ENCODE measurements at places on chromosomes 1 and 21. TPM values are rescaled to one million over a fixed set of nuclear protein-coding genes. Genes with fewer than 3 reads are reported as not detected.

DNA sequence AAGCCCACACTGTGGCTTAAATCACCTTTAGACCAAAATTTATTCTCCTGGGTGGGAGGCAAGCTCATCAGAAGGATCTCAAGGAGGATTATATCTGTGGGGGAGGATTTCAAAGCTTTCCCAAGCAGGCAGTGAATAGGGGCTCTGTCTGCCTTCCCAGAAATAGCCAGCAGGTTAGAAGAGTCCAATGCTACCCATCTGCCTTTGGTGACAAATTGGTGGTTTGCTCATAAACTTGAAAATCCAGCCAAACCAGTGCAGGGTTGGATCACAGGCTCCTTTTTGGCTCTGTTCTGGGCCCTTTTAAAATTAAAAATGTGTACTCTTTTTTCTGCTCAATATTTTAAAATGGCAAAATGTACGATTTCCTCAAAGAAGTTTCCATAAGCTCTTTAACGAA is 118.9 kb upstream of the ZC3H11B start:
- DNase-seq = no peak

- no peak for DNase-seq
Observed at GRCh38 chr1:65630855-65631254, 161.8 kb upstream of the PDE4B start.

DNA sequence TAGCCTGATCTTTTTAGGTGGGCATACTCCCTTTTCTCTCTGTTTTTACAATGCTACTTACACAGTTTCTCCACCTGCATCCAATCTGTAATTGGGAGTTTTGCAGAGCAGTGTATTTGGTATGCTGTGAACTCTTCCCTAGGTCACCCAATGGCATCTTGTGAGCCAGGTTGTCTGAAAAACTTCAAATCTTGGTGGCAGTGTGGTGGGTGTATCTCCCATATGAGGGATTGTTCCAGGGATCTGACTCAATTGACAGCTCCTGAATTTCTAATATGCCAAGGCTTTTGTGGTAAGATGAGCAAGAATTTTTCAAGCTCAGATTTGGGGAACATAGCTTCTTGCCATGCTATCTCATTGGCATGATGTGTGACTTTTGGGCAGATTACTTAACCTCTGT is 47.2 kb upstream of the MACF1 start:
- DNase-seq = no peak

DNA sequence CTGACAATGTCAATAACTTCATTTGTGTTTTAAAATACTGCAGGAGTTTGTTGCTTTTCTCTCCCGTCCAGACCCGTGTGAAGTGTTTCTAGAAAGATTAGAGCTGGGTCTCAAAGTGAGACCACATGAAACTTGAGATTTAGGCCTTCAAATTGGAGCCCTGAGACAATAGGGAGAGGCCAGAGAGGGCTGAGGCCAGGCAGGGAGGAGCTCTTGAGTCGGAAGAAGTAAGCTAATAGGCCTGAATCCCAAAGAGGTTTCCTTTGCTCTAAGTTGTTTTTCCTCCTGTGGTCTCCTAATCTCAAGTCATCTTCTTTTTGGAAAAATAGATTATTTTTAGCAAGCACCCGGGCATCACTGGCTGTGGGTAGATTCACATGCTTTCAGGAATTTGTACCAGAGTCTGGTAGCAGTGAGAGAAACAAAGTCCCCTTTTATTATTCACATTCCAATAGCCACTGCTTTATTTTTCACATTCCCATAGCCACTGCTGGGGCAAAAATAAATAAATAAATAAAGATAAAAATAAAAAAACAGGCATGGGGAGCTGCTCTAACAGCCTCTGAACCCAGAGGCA is 25.6 kb downstream of the CD244 start:
- no peak for DNase-seq

DNA sequence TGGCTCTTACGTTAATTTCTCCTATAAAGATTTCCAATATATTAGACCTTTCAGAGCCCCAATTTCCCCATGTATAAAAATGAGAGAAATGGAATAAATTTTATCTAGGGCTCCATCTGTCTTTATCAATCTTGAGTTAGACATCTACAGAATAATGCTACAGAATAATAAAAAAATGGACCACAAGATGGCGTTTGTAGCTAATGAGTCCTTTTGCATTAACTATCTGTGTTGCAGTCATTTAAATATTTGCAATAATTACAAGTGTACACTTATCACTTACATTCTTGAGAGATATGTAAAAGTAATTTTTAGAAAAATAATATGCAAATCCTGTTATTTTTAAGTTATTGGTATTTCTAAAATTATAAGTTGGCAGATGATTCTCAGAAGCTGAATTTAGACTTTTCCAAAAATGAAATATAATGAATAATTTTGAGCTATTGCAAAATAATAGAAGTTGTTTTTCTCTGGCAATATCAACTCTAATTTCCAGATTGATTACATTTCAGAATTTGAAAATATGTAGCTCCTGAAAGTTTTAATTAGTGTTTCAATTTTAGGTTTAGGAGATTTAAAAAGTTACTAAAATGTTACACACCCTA is 87.7 kb downstream of the SNX7 start:
- no peak for DNase-seq

GRCh38 chr1:173014160-173014559 is 36.6 kb downstream of the TNFSF18 start:
- no peak for DNase-seq

ADAM30 gene
- polyA plus RNA-seq = not detected

GRCh38 chr1:101953623-101954022 is 43.1 kb downstream of the OLFM3 start:
- DNase-seq = no peak

DNA sequence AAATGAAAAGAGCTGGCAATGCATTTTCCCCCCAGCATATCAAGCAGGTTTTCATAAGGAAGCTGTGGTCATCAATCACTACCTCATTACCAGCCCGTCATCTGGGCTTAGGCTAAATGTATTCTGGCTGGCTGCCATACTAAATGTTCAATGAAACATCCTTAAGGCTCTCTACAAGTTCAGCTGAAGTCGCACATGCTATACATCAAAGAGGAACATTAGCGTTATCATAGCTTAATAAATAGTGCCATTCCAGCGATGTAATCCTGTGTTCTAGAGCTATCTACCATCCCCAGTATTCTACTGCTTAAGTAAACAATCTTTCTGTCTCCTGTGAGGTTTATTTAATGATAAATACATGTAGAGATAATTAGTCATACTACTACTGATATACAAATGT is 288.8 kb downstream of the DPYD start:
- no peak for DNase-seq

DNA sequence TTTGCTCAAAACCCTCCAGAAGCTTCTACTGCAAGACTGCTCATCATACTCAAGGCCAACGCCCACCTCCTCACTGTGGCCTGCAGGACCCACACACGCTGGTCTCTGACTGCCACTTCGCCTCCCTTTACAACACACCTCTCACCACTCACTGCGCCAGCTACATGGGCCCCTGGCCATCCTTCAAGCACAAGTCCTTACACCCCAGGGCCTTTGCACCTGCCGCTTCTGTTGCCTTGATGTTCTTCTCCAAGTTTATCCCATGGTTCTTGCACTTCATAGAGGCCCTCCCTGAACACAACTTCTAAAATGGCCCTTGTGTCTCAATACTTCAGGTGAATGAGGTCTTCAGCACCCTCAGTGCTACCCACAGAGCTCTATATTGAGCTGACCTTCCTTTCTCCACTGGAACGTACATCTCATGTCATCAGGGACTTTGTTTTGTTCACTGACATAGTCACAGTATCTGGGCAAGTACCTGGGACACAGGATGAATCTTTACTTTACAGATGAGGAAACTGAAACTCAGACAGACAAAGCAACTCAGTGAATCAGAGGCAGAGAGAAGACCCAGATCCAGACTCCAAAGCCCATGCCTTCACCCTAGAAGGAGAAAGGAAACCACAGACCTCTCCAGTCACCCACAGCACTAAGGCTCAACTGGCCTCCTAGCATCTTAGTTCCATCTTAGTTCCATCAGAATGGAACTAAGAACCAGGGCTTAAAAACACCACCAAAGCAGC is 34.7 kb upstream of the CLSTN1 start:
- DNase-seq = peak; percentile 3

ELAPOR1 gene
- not detected for polyA plus RNA-seq

DNA sequence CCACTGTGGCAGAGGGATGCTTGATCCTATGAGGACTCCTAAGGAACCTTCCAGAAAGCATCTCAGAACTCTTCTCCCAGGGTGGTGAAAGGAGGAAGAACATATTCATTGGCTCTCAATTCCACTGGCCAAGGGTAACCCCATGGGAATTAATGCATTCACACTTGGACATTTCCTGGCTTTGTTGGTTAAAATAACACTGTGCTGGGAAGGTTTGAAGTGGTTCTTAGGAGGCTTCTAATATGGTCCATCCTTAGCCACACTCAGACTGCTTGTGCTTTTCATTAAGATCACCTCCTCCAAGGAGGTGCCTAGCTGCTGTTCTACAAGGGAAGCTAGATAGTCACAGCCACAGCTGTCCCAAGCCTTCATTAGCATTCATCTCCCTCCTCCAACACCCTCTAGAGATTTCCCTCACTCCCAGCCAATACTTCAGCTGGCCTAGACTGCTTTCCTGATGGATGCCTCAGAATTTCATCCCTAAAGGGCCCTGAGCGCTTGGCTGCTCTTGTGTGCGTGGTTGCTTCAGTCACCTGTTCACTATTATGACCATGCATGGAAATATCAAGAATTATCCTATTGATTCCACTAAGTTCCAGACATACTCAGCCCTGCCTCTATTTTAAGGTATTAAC is 544.4 kb downstream of the PLPP3 start:
- no peak for DNase-seq
